ENCODE measurements at places on chromosomes 3 and 15. TPM values are rescaled to one million over a fixed set of nuclear protein-coding genes. Genes with fewer than 3 reads are reported as not detected.

Gene PAQR9
- 1.8 TPM for total RNA-seq

Gene SLC12A8
- total RNA-seq = 2.3 TPM

Gene PRR20G
- total RNA-seq = 2.8 TPM

Gene SLC35G2
- total RNA-seq = 21.9 TPM

Gene NR2F2
- total RNA-seq = 24.5 TPM

Gene KLF15
- total RNA-seq = 1.4 TPM

Gene SENP8
- 2.3 TPM for total RNA-seq

Gene MITF
- total RNA-seq = 6.8 TPM

Gene ROBO1
- total RNA-seq = 8.3 TPM

Gene CPNE9
- total RNA-seq = 0.29 TPM

Gene ADAMTS9
- total RNA-seq = 0.63 TPM

Gene MME
- 0.12 TPM for total RNA-seq

Gene TNFSF10
- not detected for total RNA-seq

Gene MAP6D1
- 4.7 TPM for total RNA-seq

Gene PLA2G4B
- total RNA-seq = 1.6 TPM

Gene GOLGA6A
- 0.09 TPM for total RNA-seq

Gene LMAN1L
- total RNA-seq = not detected

Gene CHRNA3
- total RNA-seq = 0.33 TPM

Gene OXTR
- total RNA-seq = 10.1 TPM

Gene DLG1
- 18.5 TPM for total RNA-seq

Gene GOLGA8O
- 0.28 TPM for total RNA-seq

Gene SPINT1
- total RNA-seq = 0.73 TPM

Gene TRIP4
- total RNA-seq = 26.0 TPM

Gene COL6A5
- not detected for total RNA-seq

Gene RAMAC
- 44.9 TPM for total RNA-seq

Gene TMOD3
- 43.3 TPM for total RNA-seq

Gene ATP8B4
- total RNA-seq = 1.0 TPM

Gene CDC25A
- total RNA-seq = 8.9 TPM

Gene IL5RA
- not detected for total RNA-seq

Gene PLA1A
- total RNA-seq = 0.25 TPM

Gene UBAP1L
- 0.93 TPM for total RNA-seq

Gene LRRC15
- total RNA-seq = 0.13 TPM

Gene CCDC14
- total RNA-seq = 18.4 TPM

Gene ANKRD34C
- total RNA-seq = not detected

Gene GAP43
- total RNA-seq = 0.07 TPM

Gene CIB2
- 28.1 TPM for total RNA-seq

Gene STRA6
- total RNA-seq = 71.8 TPM

Gene ACKR4
- not detected for total RNA-seq

Gene MNS1
- 3.0 TPM for total RNA-seq

Gene LPP
- 9.3 TPM for total RNA-seq

Gene TMEM89
- 0.10 TPM for total RNA-seq
